H1 (cell line): ENCODE measurements at places on chromosomes 5 and 9.

DNA sequence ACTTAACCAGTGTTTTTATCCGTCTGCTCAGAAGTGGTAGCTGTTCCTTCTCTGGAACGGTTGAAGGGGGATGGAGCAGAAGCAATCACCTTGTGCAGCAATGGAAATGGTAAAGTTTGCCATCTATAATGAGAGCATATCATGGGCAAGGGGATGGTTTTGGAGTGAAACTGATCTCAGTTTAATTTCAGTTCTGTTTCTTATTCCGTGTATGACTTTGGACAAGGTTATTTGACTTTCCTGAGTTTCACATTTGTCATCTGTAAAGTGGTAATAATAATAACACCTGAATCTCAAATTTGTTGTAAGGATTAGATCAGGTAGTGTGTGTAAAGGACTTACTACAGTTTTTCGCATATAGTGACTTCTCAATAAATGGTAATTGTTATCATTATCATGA, 106.1 kb downstream of the PCSK1 start:
- DNase-seq: no peak

- DNase-seq: peak; percentile 7
Measured at GRCh38 chr9:28234894-28235277, 661.6 kb upstream of the C9orf72 start.

DNA sequence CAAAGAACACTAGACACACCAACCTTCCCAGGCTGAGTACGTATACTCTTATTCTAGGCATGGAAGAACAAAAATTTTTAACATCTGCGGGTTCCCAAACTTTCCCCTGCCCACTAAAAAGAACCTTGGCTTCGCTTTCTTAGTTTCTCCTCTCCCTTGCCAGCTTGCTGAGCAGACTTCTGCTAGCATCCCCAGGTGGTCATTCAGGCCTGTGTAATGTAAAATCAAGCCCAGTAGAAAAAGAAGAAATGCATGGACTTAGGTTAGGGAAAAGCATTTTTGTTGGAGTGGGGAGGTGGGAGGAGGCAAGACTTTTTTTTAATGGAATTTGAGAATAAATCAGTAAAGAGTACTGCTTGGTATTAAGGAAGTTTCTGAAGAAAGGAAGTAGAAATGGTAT, 331.0 kb upstream of the TLE4 start:
- DNase-seq: no peak

DNA sequence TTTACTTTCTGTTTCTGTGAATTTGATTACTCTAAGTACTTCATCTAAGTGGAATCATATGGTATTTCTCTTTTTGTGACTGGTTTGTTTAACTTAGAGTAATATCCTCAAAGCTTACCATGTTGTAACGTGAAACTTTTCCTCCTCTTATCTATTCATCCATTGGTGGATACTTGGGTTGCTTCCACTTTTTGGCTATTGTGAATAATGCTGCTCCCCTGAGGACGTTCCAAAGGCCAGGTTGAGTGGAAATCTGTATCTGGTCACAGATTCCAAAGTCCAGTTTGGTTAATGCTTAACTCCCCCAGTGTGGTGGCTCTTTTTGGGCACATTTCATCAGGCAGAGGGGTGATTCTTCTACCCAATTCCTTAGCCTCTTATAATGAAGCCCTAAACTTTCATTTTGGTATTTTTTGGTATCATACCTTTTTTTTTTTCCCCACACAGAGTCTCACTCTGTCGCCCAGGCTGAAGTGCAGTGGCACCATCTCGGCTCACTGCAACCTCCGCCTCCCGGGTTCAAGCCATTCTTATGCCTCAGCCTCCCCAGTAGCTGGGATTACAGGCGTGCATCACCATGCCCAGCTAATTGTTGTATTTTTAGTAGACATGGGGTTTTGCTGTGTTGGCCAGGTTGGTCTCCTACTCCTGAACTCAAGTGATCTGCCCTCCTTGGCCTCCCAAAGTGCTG, 65.4 kb downstream of the CMYA5 start:
- DNase-seq: no peak

DNA sequence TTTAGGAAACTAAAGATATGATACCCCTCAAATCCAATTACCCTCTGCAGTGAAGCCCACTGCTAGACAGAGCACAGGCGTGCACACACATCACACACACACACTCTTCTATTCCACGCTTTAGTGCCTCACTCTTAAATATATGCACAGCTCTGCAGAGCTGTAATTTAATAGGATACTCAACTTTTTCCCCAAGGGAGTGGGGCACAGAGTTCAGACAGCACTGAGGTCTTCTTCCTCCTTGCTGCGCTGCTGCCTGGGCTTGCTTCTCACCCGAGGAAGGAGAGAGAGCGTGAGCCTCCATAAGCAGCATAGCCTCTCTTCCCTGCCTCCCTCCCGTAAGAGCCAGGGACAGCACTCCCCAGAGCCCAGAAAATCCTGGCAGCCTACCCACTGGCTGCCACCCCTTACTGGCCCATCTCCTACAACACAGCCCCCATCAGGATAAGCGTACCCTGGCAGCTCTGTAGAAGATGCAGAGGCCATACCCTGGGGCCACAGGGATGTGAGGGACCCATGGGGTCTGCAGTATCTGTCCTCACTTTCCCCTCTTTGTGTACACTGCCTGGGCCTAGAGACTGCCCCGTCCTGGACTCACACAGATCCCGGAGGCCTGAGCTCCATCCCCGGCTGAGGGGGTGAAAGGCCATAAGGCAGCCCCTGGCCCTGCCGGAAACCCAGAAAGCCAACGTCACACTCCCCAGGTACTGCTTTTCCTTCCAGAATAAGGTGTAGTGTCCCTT, 102.1 kb downstream of the C5orf15 start:
- DNase-seq: no peak

GRCh38 chr5:2634399-2635176, 116.9 kb downstream of the IRX2 start:
- DNase-seq: no peak

GRCh38 chr5:4758996-4759395, 381.1 kb upstream of the ADAMTS16 start:
- DNase-seq: no peak

DNA sequence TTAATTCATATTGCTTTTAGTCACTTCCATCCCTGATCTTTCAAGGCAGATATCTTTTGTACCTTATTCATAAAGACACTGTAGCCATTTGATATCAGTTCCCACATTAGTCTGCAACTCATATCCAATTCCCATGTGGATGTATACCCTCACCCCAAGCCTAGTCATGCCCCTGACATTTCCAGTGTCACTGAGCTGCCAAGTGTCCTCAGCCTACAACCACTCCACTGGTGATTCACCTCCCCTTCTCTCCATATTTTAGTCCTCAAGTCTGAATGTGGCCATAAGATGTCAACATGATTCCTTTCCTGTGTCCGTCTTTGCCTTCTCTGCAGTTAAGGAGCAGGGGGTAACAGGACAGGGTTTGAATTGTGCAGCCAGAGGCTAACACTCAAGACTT, 346.9 kb downstream of the RAB3C start:
- no peak for DNase-seq

DNA sequence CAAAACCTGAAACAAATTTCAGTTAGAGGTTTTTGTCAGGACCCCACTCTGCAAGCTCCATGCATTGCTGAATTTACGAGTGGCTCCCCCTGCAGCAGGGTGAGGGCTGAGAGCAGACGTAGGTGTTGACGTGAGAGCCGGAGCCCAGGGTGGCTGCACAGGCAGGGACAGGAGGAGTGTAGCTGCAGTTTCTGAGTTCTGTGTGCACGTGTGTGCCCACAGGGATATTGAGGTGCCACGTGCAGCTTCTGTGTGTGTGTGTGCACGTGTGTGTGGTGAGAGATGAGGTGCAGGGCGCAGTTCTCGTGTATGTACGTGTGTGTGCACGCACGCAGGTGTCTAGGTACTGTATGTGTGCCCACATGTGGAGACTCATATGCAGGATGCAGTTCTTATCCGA, 14.6 kb downstream of the PLEKHG4B start:
- DNase-seq: no peak

GRCh38 chr9:72394066-72394465, 29.1 kb upstream of the ZFAND5 start:
- no peak for DNase-seq

DNA sequence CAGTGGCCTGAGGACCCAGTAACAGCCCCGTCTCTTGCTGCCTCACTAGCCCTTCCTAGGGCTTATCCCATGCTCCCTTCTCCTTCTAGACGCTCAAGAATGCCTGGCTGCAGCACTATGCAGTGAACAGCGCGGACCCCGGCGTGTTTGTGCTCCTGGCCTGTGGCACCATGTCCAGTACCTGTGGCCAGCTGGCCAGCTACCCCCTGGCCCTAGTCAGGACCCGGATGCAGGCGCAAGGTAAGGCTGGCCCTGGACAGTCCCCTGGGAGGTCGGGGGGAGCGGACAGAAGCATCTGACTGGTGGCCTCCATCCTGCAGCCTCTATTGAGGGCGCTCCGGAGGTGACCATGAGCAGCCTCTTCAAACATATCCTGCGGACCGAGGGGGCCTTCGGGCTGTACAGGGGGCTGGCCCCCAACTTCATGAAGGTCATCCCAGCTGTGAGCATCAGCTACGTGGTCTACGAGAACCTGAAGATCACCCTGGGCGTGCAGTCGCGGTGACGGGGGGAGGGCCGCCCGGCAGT, 20.5 kb downstream of the PTGES2 start:
- no peak for DNase-seq

DNA sequence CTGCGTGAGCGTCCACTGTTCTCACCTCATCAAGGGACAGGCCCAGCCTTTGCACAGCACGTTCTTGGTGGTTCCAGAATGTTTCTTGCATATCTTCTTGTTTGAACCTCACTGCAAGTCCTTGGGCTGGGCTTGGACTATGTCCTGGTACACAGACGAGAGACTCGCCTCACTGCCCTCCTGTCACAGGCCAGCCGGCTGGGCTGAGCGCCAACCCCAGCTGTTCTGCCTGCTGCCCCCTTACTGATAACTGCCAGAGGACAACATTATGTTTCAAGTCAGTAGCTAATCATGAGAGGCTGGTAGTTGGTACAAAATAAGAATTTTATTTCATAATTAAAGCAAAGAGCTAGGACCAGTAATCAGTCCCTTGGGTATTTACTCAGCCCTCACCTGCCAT, 52.8 kb upstream of the LRRTM2 start:
- no peak for DNase-seq

GRCh38 chr5:89584339-89584956, 701.5 kb upstream of the MEF2C start:
- no peak for DNase-seq

DNA sequence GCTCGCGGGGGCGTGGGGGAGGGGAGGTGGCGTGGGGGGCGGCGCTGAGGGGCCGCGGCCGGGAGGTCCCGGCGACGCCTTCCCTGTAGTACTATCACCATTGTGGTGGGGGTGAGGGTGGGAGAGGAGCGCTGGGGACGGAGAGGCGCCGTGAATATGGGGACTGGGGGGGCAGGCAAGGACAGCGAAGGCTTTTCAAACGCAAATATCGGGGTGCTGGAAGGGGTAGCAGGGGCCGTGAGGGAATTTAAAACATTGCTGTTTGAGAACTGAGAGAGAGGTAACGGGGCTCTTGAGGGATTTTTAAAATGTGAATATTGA, 427 bp downstream of the RBM27 start:
- DNase-seq: no peak

DNA sequence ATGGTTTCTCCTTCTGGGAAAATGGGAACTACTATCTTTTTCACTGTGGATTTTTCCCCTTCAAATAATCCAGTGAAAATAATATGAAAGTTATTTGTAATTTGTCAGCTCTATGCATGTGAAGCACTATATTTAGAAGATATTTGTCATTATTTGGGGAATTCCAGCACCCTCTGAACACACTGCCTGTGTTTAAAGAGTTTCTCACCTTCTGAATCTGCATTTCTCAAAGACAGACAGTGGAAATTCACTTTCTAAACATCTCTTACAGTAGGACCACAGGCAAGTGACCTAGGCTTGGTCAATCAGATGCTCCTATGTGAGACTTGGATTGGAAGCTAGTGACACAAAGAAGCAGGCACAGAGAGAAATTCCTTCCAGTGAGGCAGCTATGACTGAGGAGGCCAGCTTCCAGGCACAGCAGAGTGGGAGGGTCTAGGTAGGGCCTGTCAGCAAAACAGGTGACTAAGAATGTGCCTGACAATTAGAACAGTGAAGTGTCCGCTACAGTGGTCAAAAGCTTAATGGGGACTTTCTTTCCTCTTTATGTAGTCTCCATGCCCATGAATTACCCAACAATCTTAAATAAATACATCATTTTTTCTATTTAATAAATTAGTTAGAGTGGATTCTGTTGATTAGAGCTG, 167.2 kb downstream of the HMHB1 start:
- no peak for DNase-seq

- DNase-seq: no peak
Measured at GRCh38 chr5:79562351-79563246, 48.7 kb upstream of the HOMER1 start.

DNA sequence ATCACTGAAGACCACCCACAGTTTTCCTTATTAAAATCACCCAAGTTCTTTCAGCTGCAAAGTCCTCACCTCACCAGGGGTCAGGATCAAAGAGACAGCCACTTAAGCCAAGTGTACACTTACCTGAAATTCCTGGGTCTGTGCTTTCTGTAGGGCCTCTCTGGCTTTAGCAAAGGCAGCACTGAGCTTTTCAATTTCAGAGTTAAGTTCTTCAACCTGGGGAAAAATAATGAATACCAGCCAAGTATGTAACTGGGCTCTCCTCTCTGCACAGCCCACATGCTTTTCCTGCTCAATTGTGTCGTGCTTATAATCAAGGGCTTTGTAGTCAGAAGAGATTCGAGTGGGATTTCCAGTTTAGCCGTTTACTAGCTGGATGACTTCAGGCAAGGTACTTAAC, 55.1 kb downstream of the CDK5RAP2 start:
- DNase-seq: no peak

DNA sequence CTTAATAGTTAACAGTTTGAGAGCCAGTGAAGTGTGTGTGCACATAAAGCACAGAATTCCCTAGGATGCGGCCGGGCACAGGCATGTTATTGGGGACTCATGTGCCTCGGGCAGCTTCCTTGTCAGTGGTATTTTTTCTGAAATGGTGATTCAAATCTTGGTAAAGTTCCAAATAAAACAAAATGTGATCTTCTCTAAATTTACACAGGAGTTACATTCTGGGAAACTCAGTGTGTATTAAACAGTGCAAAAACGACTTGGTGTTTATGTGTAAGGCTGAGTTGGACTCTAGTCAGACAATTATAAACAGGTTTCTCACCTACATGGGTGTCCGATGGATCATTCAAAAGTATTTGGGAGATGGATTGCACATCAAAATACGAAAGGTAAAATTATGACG, 48.9 kb downstream of the BOD1 start:
- no peak for DNase-seq

- DNase-seq: peak; percentile 69
Measured at GRCh38 chr9:130666393-130667119, 2.2 kb downstream of the PRDM12 start.

GRCh38 chr5:132228241-132229035, 785 bp upstream of the P4HA2 start:
- DNase-seq: peak; percentile 49

GRCh38 chr9:114134827-114135396, 20.4 kb upstream of the COL27A1 start:
- no peak for DNase-seq

GRCh38 chr5:134944630-134945029, 23.1 kb upstream of the CATSPER3 start:
- DNase-seq: no peak
